ENCODE measurements at places on chromosomes 7 and 10.

- no peak for DNase-seq
Observed at GRCh38 chr7:132720835-132721234, 144.6 kb upstream of the PLXNA4 start.

- no peak for DNase-seq
Observed at GRCh38 chr7:2037808-2038522, 194.8 kb downstream of the MAD1L1 start.

DNA sequence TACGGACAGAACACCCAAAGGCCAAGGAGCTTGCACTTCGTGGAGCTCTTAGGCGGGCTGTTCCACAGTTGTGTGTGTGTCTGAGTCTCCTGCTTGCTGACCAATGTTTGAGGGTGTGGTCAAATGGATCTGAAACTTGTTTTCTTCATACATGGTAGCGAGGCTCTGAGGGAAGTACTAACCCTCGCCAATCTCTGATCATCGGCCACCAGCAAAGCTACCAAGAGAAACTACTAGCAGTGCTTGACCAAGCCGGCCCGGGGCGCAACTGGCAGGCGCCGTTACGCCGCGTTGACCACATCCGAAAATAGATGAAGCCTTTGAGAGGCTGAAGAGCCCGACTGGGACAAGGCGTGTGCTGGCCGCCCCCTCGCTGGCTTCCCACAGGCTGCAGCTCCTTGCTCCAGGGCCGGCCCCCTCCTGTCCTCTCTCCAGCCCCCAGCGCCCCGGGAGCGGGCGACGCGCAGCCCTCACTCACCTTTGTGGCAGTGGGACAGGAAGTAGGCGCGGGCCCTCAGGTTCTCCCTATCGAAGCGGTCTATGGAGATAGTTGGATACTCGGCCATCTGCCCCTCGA is 384 bp downstream of the DCLRE1C start:
- DNase-seq: no peak

DNA sequence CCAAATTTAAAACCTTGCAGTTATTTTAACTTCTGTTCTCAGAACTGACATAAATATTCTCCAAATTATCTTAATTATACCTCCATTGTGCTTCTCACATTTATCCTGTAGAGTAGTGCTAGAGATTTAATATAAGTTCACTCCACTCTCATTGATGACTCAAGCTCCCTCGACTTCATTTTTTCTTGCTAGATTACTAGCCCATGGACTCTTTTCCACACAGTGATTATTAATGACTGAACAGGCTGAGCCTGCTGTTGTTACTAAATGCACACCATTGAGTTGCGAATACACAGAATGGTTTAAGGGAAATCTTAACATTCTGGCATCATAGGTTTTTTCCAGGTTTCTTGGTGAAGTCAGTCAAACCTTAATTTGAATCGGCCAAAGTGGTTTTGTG is 179.5 kb upstream of the AKR1E2 start:
- no peak for DNase-seq

DNA sequence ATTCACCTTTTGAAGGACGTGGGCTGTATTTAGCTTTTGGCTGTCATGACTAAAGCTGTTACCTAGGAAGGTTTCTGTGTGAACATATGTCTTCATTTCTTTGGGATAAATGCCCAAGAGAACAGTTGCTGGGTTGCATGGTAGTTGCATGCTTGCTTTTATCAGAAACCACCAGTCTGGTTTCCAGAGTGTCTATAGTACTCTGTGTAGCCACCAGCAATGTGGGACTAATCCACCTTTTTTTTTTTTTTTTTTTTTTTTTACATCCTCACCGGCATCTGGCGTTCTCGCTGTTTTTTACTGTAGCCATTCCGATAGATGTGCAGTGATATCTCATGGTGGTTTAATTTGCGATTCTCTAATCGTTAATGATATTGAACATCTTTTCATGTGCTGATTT is 297.8 kb downstream of the SDK1 start:
- no peak for DNase-seq

DNA sequence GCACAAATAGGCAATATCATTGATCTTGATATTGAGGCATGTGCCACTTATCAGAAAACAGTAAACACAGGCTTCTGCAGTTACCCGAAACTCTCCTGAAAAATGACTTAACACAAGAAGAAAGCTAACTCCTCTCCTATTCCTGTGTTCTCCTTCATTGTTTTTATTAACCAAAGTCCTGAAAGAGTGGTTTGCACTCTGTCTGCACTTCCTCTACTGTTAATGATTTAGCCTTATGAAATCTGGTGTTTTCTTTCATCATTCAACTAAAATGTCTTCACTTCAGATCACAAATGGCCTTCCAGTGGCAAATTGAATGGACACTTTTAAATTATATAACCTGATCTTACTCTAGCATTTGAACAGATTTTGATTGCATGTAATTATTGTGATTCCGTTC is 630.6 kb upstream of the PHF14 start:
- no peak for DNase-seq
